ENCODE measurements at places on chromosomes 12 and 14.

DNA sequence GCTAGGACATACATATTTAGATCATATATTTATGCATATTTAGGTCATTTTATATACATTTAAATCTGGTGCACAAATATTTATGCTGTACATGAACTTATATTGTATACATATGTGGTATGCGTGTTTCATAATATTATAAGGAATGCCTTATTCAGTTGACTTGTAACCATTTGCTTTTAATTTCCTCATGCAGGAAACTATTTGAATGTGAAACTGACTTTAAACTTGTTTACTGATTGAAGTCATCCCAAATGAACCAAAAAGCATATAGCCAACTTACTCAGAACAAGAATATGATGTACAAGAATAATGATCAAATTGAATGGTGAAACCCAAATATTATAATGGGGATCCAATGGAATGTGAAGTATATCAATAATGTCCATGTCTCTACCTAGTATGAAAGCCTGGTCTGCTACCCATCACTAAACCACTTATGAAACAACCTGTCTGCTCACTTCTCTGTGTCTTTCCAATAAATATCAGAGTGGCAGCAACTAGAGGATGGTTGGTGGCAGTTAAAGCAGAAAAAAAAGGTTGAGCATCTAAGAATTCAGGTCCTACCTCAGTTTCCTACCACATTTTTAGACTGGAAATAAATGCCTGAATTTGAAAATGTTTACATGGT lies 38.3 kb downstream of the RPS6KA5 start:
- no peak for DNase-seq

GRCh38 chr12:91040096-91040755 lies 17.6 kb downstream of the KERA start:
- DNase-seq = no peak

DNA sequence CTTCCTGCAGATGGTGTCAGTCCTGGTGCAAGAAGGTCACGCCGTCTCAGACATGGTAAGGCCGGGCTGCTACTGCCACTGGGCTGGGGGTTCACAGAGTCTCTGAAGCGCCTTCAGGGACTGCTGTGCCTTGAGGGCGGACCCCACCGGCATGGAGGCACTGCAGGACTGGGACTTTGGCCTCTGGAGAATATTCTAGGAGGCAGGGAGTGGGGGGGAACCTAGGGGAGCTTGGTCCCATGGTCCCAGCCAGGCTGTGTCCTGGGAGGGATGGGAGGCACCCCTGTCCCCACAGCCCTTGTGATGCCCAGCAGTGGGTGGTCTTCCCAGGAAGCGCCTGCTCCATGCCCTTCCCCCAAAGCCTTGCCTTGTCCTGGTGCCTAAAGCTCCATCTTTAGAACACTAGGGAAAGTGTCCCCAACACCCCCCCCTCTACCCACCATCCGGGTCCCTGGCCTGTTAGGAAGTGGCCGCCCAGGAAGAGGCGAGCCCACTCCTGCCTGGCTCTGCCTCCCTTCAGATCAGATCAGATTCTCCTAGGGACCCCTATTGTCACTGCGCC lies 1.5 kb downstream of the AMN start:
- DNase-seq = no peak

- no peak for DNase-seq
These were observed 137.8 kb downstream of the SLC15A4 start for GRCh38 chr12:128685903-128686475.

- no peak for DNase-seq
These were observed 17.4 kb downstream of the NPC2 start for GRCh38 chr14:74475678-74476077.

GRCh38 chr14:89618811-89619551 lies 201.9 kb upstream of the FOXN3 start:
- peak; percentile 75 for DNase-seq

DNA sequence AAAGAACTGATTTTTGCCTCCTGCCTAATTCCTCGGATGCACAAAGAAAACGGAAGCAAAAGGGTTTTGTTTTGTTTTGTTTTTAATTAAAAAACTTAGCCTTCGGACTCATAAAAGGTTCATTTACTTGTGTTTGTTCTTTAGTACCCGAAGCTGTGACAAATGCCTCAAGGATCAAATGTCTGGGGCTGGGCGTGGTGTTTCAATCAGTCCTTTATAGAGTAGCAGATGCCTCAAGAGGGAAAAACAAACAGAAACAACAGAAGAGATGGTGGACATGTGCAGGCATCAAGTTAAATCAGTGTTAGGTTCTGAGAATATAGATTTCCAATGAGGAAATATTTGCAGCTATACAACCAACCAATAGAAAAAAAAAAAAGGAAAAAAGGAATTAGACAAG lies 1.6 kb upstream of the WIF1 start:
- no peak for DNase-seq

GRCh38 chr14:104475256-104475655 lies 104.3 kb upstream of the C14orf180 start:
- DNase-seq = no peak

- DNase-seq = no peak
These were observed 192.3 kb downstream of the C12orf42 start for GRCh38 chr12:103303484-103303883.

- no peak for DNase-seq
These were observed 4.2 kb downstream of the GSTZ1 start for GRCh38 chr14:77324816-77325745.

DNA sequence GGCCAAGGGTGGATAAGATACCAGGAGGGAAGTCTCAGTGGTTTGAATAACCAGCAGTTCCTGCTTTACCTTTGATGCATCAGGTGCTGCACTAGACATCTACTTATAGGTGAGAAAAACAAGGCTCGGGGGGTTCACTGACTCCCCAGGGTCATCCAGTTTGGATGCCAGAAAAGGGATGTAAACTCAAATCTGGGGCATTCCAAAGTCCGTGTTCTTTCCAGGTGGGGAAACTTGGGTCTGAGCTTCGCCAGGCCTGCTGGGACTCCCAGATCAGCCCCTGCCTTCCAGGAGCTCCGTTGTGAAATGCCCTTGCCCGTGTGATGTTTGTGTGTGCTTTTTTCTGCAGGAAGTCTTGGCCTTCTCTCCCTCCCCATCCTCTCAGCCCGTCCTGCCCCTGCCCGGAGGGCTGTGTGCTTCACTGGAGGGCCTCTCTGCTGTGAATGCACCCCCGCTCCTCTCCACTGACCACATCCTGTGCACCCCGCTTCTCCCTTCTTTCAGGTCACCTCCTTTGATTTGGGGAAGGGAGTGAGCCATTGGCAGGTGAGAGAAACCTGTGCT lies 42.1 kb downstream of the TSPAN9 start:
- no peak for DNase-seq

DNA sequence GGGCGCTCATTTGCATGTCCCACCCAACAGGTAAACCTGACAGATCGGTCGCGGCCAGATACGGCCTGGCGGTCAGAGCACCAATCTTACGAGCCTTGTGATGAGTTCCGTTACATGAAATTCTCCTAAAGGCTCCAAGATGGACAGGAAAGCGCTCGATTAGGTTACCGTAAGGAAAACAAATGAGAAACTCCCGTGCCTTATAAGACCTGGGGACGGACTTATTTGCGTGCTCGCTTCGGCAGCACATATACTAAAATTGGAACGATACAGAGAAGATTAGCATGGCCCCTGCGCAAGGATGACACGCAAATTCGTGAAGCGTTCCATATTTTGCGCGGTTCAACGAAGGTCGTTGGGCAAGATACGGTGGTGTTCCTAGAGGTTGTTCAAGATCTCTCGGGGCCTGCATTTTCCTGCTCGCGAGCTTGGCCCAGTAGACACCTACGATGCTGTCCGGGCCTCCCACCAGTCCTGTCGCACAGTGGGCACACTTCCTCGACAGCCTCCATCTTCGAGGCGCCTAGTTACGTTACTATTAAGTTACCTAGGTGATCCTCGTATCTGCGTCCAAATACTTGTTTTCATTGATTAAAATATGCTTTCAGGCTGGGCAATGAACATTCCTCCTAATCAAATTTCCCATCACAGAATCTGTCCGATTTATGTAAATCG lies at the start of gene RNU6-7:
Gene RNU6-7, plus strand, starts transcription at position 230 of the 675 bp plus-strand sequence.
- peak; percentile 66 for DNase-seq

- no peak for DNase-seq
These were observed 8.8 kb upstream of the TEX22 start for GRCh38 chr14:105389534-105389933.

DNA sequence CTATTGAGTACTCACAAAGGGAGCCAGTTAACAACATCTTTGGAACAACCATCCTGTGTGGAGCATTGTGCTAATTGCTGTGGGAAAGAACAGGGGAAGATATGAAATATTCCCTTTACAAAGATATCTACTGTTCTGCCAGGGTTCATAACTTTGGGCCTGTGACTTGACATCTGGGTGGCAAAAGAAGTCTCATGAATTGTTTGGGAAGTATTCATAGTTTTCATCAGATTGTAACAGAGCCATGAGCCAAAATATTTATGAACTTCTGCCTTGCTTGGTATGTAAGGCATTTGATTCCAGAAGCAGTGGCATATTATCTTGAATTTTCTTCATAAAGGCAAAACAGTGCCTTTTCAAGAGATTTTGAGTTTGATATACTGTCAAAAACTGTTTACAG lies 816.2 kb downstream of the DIO2 start:
- DNase-seq = no peak

DNA sequence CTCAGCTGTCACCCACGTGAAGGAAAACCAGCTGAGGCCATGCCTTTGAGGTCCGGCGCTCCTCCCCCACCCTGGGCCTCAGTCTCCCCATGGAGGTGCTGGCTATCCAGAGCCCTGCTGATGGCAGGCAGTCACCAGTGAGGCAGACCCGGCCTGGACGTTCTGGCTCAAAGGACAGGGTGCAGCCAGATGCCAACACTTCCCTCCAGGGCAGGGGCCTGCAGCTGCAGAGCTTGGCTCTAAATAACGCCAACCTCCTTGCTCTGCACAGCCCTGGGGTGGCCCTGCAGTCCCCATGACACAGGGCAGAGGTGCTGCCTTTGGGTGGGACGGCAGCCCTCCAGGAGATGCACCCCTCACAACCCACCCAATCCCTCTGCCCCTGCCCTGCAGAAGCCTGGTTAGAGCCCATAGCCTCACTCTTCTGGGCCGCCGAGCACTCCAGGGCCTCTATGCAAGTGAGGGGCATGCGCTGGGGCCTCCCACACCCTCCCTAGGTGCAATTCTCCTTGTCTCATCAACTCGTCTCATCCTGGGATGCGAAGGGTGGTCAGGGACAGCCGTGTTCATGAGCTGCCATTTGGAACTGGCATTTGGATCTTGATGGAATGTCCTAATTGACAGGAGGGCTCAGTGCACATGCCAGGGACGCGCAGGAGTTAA lies 30.4 kb downstream of the CCDC85C start:
- no peak for DNase-seq

- DNase-seq = peak; percentile 11
These were observed 8.7 kb downstream of the OR11H4 start for GRCh38 chr14:20247646-20248246.

GRCh38 chr12:6310771-6311610 lies 509 bp downstream of the PLEKHG6 start:
- no peak for DNase-seq

DNA sequence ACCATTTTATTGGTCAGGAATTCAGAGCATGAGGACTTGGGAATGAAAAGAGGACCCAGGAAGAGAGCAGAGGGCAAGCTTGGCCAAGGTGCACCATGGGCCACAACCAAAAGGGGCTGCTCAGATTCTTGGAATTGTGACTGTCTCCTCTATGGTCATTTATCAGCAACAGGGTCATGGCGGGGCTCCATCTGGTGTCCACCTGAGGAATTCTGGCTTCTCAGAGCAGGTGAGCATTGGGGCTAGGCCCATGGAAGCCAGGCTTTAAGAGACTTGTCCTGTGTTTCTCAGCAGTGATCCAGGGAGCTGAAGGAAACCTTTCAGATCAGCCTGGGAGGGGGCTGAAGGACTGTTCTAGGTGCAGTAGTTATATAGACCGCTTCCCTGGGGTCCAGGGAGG lies 2.6 kb upstream of the RIN3 start:
- DNase-seq = no peak

GRCh38 chr12:28794211-28794610 lies 354.9 kb upstream of the FAR2 start:
- DNase-seq = no peak

GRCh38 chr12:101696251-101697196 lies 916 bp upstream of the CHPT1 start:
- no peak for DNase-seq

- DNase-seq = no peak
These were observed 69.2 kb upstream of the ETV6 start for GRCh38 chr12:11580125-11580751.

DNA sequence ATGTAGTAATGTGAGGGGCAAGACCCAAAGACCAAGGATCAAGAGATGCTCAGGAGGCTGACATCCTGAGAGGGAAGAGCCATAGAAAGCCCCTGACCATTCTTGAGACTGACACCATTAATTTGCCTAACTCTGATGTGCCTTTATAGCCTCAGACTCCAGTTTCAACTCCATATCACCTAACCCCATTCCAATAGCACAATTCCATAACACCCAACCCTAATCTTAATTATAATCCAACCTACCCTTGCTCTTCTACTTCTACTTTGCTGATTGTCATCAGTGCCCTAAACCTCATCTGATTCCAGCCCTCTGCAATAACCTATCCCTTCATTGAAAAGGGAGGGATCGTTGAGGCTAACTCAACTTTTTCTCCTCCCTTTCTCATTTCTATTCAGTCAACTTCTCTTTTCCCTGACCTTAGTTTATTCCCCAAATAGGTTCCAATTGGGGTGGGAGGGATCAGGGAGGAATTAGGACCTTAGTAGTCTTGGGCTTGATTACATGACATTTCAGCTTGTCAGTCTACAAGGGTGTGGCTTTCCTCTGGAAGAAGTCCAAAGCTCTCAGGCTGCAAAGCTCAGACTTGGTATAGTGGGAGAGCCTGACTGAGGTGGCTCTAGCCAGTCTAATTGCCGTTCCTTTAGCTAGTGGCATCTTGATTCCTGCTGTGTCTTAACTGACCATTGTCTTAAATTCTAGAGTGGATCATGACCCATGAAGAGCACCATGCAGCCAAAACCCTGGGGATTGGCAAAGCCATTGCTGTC lies 3.1 kb downstream of the PFKM start:
- no peak for DNase-seq

- no peak for DNase-seq
These were observed 32.8 kb downstream of the ARHGAP5 start for GRCh38 chr14:32109676-32110547.

GRCh38 chr14:22567437-22567836 lies 21.6 kb downstream of the DAD1 start:
- no peak for DNase-seq

DNA sequence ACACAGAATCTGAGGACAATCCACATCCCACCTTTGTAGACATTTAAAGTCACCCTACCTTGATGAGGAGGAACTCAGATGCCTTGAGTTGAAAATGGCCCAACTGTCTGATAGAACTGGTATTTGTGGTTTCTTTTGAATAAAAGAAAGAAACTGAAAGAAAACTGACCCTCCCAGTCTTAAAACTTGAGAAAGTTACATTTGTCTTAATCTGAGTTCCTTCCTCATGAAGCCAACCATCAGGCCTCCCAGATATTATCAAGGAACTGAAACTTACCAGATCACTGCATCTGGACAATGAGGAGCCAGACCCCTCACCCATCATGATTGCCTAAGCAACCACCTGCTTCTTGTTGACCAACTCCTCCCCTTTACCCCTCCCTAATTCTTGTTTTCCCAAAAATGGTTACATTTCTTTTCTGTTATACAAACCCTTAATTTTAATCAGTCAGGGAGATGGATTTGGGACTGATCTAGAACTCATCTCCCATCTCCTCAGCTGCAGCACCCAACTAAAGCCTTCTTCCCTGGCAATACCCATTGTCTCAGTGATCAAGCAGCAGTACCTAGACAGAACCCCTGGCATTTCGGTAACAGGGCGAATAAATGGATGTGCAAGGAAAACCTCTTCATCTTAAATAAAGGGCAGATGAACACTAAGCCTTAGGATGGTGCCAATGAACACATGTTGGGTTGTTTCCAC lies 72.0 kb upstream of the RESF1 start:
- DNase-seq = no peak
